IMR-90 (cell line): ENCODE measurements at places on chromosomes 2 and 18.

- peak; percentile 71 for DNase-seq
These were observed 110.2 kb downstream of the EPHA4 start for GRCh38 chr2:221461901-221462300.

GRCh38 chr18:80034852-80035406, 695 bp downstream of the RBFA start:
- no peak for DNase-seq

GRCh38 chr2:120934574-120935338, 199.1 kb downstream of the GLI2 start:
- peak; percentile 94 for DNase-seq

DNA sequence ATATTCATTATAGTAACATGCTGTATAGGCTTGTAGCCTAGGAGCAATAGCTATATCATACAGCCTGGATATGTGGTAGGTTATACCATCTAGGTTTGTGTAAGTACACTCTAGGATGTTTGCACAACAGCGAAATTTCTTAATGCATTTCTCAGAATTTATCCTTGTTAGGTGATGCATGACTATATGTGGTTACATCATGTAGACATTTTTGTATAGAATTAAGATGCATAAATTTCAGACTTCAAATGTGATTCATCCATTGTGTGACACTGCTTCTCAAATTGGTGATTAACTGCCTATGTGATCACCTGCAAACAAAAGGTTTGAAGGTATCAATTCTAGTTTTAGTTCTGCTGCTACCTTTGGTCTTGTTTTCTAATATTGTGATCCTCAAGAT, 1787.0 kb upstream of the PIK3C3 start:
- no peak for DNase-seq

DNA sequence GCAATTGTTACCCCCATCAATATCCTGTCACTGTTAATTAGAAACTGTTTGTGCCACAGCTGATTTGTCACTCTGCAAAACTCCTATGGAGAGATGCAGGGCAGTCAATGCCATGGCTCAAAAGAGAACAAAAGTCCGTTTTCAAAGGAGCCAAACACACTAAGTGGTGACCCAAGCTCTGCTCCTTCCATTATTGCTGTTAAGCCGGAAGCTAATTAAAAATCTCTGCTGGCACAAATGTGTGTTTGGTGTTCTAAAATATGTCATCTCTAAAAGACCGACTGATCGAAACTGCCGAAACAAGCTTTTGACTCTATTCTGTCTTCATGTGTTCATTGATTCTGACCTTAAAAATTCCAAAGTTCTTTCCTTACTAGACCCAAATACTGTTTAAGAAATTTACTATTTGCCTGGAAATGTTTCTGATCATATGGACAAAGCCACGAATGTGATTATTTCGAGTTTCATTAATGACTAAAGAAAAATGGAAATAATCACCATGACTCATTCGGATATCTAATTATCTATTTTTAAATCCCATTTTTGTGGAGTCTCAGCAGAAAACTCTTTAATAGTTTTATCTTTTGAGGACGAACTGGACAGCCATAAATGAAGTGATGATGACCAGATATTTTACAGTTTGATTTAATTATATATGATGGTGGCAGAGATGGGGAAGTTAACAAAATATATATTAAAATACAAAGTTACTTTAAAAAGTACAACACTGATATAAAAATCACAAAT, 287.6 kb downstream of the SOCS6 start:
- DNase-seq = no peak

DNA sequence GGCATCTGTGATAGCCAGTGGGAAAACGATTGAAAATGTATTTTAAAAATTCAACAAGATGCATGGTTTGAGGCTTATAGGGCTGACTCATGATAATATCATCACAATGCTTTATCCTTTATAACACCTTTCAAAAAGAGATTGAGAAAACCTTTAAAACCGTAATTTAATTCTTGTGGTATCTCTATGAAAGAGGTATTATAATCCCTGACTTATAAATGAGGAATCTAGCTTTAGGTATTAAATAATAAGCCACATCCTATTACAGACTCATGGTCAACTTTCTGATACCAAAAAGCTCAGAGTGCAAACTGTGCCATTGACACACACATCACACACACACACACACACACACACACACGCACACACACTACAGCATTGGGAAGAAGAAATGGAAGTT, 134.6 kb upstream of the RAB12 start:
- no peak for DNase-seq

DNA sequence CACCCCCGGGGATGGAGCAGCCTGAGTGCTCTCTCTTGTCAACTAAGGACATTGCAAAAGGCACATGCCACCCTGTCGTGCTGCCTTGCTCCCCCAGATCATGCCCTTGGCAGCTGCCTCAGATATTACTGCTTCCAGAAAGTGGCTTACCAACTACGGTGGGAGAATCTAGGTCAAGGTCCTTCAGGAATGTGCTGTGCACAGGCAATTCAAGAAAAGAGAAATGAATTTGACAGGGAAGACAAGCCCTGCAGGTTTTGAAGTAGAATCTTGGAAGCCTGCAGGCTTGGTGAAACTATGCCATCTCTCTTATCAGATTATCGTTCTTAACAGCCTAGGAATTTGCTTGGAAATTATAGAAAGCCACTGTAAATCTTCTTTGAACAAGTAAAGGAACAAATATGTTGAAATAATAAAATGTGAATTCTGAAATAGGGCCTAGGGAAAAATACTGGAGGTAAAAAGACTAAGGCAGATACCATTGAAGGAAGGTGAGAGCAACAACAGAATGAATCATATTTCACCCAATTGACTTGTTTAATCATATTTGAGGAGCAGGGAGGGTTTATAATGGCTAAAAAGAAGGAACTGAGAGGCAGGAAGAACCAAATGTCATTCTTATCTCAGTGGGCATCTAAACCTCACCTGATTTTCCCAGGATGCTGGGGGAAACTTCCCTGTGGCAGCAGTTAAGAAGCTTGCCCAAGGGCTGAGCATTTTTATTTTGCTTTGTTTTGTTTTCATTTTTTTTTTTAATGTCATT, 94.0 kb upstream of the GLS start:
- no peak for DNase-seq

DNA sequence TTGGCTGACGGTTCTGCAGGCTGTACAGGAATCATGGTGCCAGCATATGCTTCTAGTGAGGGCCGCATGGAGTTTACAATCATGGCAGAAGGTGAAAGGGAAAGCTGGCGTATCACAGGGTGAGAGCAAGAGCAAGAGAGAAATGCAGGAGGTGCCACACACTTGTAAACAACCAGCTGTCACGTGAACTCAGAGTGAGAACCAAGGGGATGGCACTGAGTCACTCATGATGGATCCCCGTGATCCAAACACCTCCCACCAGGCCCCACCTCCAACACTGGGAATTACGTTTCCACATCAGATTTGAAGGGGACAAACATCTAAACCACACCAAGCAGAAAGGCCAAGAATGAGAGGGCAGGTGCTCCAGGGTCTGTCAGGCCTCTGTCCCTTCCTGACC, 185.0 kb upstream of the PID1 start:
- no peak for DNase-seq

GRCh38 chr18:13369756-13370510, 151.4 kb downstream of the LDLRAD4 start:
- DNase-seq = no peak

GRCh38 chr2:235917506-235917905, 250.7 kb downstream of the GBX2 start:
- DNase-seq = no peak

DNA sequence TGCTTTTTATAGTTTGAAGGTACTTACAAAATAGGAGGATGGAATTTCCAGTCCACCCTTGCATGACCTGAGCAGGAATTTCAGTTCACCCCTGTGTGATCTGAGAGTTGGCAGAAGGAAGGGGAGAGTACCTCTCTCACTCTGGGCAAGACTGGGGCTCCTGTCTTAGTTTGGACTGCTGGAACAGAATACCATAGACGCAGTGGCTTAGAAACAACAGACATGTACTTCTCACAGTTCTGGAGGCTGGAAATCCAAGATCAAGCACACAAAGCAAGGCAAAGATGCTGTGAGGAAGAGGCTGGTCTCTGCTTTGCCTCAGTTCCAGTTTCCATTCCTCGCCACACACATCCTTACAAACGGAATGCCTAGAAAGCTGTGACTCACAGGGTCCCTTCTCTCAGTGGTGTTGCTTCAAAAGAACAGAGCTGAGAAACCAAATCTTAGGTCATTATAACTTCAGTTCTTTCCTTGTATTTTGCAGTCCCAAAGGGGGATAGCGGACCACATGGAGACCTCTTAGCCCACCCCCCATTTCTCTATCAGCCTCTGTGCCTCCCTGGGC, 108.8 kb upstream of the HAAO start:
- peak; percentile 75 for DNase-seq

DNA sequence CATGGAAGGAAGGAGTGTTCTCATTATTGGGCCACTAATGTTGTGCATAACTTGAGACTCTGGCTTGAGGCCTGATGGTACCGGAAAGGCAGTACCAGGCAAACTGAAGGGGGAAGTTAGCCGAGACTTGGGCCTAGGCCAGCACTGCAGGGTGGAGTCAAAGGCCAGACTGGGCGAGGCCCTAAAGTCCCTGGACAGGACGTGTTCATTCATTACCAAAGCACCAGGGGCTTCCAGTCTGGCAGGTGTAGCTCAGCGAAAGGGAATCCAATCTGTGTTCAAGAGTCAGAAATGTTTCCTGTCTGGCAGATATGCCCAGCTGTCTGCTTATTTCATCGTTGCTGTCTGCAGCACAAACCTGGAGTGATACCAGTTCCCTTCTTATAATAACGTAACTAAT, 4.7 kb upstream of the ITSN2 start:
- no peak for DNase-seq

- no peak for DNase-seq
These were observed 241.5 kb upstream of the GCFC2 start for GRCh38 chr2:75952173-75952572.

DNA sequence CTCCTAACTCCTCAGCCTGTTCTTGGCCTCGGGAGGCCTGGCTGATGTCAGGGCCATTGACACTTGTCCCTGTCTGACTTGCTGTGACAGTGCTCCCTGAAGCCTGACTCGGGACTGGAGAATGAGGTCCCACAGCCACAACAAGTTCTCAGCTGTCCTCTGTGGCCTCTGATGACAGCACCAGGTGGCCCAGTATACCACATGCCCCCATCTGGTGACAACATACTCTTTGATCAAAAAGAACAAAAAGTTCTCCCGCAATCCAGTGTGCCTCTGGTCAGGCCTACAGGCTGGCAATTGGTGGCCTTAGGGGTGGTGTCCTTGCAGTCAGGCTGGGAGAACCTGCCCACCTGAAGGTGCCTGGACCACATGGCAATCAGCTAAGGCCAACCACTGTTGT, 102.6 kb downstream of the SEPTIN10 start:
- no peak for DNase-seq

GRCh38 chr2:46576875-46577274, 97.5 kb downstream of the TMEM247 start:
- no peak for DNase-seq

DNA sequence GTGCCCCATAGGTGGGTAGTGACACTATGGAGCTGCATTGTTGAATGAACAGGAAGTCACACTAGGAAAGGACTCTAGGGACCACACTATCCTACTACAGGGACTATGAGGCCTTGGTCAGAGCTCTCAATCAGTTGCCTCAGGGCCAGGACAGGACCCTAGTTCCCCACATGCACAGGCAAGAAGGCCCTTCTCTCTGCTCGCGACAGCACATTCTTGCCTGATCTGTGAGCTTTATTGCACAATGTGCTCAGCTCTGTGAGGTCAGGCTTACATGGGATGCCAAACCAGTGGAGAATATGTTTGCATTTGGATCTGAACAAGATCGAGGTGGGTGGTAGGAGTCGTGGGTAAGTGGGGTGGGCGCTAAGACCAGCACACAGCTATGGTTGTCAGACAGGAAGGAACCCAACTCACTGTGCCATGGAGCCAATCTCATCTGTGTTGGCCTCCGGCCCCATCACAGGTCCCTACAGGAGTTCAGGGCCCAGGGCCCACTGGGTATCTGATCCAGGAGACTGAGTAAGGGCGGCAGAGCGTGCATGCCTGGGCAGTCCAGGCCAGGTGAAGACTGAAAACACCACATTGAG, 8.0 kb downstream of the PCARE start:
- peak; percentile 68 for DNase-seq
